Activated gamma-delta T cell (primary cell): ENCODE measurements at places on chromosomes 6 and 20.

DNA sequence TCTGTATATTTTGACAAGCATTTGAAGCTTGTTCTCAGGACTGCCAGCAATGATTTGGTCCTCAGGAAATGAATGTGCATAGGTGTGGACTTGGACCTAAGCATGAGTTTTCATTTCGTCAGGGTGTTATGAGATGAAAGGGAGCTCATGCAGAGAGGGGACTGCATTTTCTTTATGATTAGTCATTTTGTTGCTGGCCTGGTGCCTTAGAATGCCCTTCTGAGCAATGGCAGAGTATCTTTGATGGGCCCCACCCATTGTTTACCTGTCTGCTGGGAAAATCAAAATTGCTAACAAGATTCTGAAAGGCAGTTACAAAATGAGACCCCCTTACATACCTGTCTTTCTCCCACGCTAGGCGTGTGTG is 51.5 kb upstream of the MTHFD1L start:
- no peak for DNase-seq

DNA sequence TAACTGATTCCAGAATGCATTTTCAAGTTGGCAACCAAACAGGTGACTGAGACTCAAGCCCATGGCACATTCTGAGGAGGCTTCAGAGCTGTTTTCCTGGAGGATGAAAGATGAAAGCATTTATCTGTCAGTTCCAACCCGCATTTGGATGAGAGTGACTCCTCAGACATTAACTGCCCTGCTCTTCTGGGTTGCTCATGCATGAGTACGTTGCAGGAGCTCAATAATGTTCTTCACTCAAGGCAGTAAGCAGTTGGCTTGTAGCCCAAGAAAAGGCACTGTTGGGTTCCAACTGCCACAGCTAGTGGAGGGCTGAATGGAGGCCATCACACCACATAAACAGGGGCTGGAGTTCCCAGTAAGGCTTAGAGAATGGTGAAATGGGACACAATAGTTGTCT is 155.3 kb downstream of the FUT9 start:
- no peak for DNase-seq

DNA sequence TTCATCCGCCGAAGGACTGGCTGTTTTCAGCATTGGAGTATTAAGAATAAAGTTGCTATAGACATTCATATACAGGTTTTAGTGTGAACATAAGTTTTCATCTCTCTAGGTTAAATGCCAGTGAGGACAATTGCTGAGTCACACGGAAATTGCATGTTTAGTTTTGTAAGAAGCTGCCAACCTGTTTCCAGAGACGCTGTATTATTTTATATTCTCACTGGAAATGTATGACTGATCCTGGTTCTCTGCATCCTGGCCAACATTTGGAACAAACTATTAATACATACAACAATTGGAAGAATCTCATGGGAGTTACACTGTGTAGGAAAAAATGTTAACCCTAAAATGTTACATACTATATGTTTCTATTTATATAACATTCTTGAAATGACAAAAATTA is 16.7 kb upstream of the TGM6 start:
- no peak for DNase-seq

DNA sequence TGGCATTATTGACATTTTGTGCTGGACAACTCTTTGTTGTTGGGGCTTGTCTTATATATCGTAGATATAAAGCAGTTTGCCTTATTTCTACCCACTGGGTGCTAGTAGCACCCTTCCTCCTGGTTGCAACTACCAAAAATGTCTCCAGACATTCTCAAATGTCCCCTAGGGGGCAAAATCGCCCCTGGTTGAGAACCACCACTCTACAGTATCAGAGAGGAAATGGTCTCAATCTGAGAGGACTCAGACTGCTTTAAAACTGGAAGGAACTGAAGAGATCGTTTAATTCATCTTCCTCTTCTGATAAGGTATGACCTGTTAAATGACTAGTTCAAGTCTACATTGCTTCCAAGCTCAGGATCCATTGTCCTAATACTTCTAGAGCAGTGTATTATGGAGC is 14.9 kb downstream of the SH3BGRL2 start:
- DNase-seq, result no peak

DNA sequence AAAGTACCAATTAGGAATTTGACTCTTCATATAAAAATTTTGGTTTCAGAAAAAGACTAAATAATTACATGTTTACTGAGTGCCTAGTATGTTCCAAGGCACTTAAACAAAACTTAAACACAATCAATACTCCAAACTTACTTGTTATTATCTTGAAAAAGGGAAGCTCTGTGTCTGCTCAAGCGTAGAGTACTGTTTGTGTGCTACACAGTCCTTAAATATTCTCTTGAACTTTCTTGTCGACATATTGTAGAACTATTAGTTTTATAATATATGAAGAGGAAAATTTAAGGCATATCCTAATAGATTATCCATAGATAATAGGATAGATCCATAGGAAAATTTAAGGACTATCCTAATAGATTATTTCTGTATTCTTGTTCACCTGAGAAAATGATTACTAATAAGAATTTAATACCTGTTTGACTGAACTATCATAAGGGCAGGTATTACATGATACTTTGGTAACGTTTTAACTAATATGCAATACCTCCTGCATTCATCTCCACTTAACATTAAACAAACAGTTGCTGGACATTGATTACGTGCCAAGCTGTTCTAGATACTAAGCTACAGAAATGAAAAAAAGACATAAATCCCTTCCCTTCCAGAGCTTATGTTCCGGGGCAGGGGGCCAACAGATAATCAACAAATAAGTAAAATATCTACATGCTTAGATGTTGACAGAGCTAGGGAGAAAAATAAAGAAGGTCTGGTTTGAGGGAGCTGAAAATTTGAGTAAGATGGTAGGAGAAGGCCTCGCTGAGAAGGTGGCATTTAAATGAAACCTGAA is 115.2 kb upstream of the BCLAF1 start:
- DNase-seq, result no peak

- no peak for DNase-seq
These were observed 36.3 kb upstream of the TENT5A start for GRCh38 chr6:81788748-81789147.

GRCh38 chr20:402496-402885 is 5.6 kb upstream of the RBCK1 start:
- DNase-seq, result no peak

- DNase-seq, result no peak
These were observed 374.3 kb downstream of the DOK5 start for GRCh38 chr20:54849741-54850140.

DNA sequence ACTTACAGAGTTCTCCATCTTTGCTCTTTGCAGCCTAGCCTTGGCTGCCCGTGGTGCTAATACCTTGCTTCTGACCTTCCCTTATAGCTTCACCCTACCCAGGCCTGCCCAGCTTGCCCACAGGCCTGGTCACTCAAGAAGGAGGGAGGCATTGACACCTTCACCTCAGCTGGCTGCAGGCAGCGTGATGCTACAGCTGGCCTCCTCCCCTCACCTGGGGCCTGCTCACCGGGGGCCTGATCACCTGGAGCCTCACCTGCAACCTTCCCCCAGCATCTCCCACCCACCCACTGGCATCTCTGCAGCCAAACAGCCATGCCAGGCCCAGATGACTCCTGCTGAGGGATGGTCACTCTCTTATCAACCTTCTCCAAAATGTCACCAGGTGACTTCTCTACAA is 40.4 kb downstream of the CPNE5 start:
- no peak for DNase-seq

GRCh38 chr6:98842342-98843180 is 8.2 kb downstream of the POU3F2 start:
- DNase-seq, result no peak
